ENCODE measurements at places on chromosomes 1 and 21. TPM values are rescaled to one million over a fixed set of nuclear protein-coding genes. Genes with fewer than 3 reads are reported as not detected.

The CHRNB2 gene
- total RNA-seq, result 0.03 TPM

The NEXN gene
- total RNA-seq, result 13.0 TPM

The HAPLN2 gene
- not detected for total RNA-seq

The FAM110D gene
- total RNA-seq, result not detected

The OR10J1 gene
- total RNA-seq, result not detected

The LYPD8 gene
- not detected for total RNA-seq

The CBR3 gene
- 5.8 TPM for total RNA-seq

The ITGB2 gene
- 1.7 TPM for total RNA-seq

The RIPPLY3 gene
- not detected for total RNA-seq

The NR0B2 gene
- total RNA-seq, result not detected

The OR2AK2 gene
- total RNA-seq, result not detected

The FCRL6 gene
- not detected for total RNA-seq

The C1QTNF12 gene
- 2.2 TPM for total RNA-seq

The IGSF3 gene
- 0.26 TPM for total RNA-seq

The ALPL gene
- 0.36 TPM for total RNA-seq

The DNALI1 gene
- total RNA-seq, result 3.9 TPM

The PROK1 gene
- not detected for total RNA-seq

The DRAXIN gene
- 0.72 TPM for total RNA-seq

The MCOLN2 gene
- 0.85 TPM for total RNA-seq

The KCNE2 gene
- total RNA-seq, result not detected

The PRAMEF33 gene
- not detected for total RNA-seq

The PIGV gene
- 14.5 TPM for total RNA-seq

The FMO1 gene
- not detected for total RNA-seq

The KRTAP21-2 gene
- total RNA-seq, result not detected

The MAN1C1 gene
- total RNA-seq, result 13.4 TPM

The SLC9C2 gene
- total RNA-seq, result 0.03 TPM

The PODN gene
- total RNA-seq, result 20.9 TPM

The TLCD4 gene
- total RNA-seq, result 0.26 TPM

The SPTA1 gene
- under 0.01 TPM for total RNA-seq

All from smooth muscle cell of the pulmonary artery (primary cell).